ENCODE measurements at places on chromosomes 7 and 10.

GRCh38 chr7:25385506-25386136, 157.3 kb upstream of the NPVF start:
- DNase-seq = no peak

DNA sequence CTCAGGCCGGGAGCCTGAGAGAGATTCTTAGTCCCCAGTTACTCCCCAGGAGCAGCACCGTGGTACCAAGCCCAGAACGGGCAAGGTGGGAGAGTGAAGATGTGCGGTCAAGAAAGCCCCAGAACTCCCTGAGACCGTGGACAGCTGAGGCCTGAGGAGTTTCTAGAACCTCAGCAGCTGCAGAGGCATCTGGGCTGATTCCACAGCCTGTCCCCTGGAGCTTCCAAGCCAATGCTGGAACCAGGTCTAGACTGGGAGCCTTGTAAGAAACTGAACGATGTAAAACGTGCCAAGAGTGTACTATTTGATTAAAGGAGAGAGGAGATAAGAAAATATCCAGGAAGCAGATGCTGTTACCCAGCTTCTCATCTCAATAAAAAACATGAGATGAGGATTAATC, 366.3 kb downstream of the TNS3 start:
- DNase-seq = no peak

- DNase-seq = no peak
Measured at GRCh38 chr7:40133561-40134427, 628 bp downstream of the MPLKIP start.

- DNase-seq = no peak
Measured at GRCh38 chr7:16918288-16918895, 36.6 kb upstream of the AGR3 start.

DNA sequence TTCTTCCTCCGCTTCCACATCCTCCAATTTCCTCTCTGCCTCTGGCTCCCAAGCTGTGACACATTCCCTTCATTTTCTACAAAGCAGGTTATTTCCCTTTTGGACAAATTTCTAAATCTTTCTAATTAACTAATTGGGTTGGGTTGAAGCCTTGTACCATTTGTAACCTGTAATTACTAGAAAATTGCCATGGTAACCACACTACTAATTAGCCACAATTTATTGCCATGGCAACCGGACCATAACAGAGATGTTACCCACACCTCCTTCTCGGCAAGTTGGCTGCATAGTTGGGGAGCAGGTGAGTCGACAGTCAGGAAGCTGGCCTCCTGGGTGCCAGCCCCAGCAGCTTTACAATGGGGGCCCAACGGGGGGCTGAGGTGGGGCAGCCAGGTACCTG, 61.6 kb downstream of the GOLGA7B start:
- no peak for DNase-seq

DNA sequence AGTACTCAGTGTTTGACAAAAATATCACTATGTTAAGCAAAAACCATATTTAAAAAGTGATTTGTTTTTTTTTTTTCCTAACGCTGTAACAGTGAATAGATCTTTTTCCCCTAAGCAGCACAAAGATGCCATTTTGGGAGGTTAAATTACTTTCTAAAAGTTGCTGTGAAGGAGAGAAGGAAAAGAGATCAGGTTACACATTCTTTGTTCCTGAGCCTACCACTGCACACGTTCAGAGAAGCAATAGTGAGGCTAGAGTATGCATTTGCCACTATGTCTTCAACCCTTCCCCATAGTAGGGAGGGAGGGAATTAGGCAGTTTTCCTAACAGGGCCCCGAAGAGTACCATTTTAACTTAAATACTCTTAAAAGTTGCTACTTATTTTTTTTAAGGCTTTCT, 38.9 kb downstream of the BMPR1A start:
- DNase-seq = no peak

DNA sequence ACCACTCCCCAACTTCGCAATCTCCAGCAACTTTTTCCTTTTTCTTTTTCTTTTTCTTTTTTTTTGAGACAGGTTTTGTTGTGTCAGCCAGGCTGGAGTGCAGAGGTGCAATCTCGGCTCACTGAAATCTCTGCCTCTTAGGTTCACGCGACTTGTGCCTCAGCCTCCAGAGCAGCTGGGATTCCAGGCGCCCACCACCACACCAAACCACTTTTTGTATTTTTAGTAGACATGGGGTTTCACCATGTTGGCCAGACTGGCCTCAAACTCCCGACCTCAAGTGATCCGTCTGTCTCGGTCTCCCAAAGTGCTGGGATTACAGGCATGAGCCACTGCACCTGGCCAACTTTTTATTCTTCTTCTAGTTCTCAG, 55.0 kb downstream of the KIAA1549 start:
- DNase-seq = no peak

GRCh38 chr7:122626785-122627184, 72.1 kb downstream of the RNF133 start:
- no peak for DNase-seq

DNA sequence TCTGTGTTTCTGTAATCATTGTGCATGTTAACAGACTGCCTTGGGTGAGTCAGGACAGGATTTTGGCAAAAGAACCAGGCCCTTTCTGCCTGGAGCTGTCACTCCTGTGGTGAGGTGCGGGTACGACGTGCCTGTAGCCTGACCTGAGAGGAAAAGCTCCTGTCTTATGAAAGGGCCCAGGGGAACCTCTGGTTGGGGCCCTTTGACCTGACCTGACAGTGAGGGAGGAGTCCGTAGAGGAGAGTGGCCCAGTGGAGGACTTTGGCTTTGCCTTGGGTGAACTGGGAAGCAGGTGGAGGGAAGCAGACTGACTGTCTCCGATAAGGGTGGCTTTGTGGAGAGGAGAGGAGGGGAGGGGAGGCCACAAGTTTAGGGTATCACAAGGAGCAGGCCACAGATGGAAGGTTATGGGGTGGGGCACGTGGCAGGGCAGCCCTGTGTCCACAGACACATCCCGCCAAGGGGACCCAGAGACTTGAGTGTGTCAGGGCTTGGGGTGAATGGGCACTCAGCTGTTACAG, 6.9 kb downstream of the PFKP start:
- DNase-seq = no peak
